ENCODE measurements at places on chromosomes 11 and 22.

DNA sequence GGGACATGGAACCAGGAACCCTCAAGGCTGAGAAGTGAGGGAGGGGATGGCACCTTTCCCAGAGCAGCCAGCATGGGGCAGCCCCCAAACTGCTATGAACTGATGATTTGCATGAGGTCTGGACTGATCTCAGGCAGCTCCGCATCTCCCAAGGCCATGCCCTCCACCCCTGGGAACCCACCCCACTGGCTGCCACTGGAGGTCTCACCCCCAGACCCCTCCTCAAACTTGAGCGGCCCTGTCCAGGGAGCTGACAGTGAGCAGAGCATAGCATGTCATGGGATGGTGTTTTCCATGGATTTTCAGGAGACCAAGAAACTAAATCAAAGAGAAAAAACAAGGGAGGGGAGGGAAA lies 46.8 kb downstream of the NRXN2 start:
- DNase-seq: no peak

- no peak for DNase-seq
Measured at GRCh38 chr11:102118937-102119336, 8.7 kb downstream of the YAP1 start.

DNA sequence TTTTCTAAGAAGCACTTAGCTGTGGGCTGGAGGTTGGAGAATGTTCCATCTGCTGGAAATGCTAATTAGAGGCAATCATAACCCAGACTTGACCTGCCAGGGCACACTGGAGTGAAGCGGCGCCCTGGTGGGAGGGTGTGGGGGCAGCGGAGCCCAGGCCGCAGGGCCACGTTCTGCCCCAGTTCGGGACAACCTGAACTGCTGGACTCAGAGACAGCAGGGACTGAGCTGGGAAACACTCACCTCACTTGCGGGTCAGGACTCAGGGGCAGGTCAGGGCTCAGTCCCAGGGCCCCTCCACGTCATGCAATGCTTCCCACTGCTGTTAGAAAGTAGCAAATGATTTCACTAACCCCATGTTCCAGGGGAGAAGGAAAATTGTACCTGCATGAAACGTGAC lies 316.4 kb downstream of the NTM start:
- DNase-seq: no peak

- no peak for DNase-seq
Measured at GRCh38 chr11:129143335-129143734, 48.8 kb downstream of the ARHGAP32 start.

DNA sequence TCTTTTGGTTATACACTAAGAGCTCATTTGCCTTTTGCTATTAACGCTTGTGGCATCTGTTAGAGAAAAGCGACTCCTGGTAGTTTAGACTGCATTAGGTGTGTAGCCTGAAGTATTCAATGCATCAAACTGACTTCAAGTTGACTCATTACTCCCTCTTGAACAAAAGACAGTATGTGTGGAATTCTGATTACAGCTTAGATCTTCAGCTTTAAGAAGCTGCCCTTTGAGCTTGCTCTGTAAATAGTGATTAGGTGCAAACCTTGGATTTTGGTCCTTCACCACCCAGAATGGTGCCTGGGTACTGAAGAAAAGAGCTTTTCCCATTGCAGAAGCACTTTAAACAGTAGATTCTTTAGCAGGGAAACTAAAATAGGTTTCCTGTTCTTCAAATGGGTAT lies 62.1 kb downstream of the FAT3 start:
- no peak for DNase-seq

GRCh38 chr11:14026961-14027360 lies 64.4 kb downstream of the SPON1 start:
- no peak for DNase-seq

- DNase-seq: peak; percentile 19
Measured at GRCh38 chr11:4118107-4118506, 23.5 kb downstream of the RRM1 start.

GRCh38 chr22:36732609-36733008 lies 29.1 kb upstream of the CACNG2 start:
- no peak for DNase-seq

DNA sequence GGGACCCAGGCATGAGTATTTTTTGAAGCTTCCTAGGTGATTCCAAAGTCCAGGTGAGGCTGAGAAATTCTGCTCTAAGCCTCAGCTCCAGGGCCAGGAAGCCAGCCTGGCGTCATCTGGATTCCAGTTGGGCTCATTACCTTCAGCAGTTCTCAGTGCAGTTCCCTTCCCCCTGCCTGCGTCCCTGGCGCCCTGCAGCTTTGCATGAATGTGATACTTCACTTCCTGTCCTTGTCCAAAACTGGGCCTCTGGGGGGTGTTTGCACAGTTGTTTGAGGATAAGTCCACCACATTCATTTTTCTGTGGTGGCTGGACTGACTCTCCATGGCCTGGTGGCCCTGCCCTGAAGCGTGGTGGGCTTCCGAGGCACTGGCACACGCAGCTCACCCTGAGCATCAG lies 98.1 kb downstream of the TENM4 start:
- no peak for DNase-seq

DNA sequence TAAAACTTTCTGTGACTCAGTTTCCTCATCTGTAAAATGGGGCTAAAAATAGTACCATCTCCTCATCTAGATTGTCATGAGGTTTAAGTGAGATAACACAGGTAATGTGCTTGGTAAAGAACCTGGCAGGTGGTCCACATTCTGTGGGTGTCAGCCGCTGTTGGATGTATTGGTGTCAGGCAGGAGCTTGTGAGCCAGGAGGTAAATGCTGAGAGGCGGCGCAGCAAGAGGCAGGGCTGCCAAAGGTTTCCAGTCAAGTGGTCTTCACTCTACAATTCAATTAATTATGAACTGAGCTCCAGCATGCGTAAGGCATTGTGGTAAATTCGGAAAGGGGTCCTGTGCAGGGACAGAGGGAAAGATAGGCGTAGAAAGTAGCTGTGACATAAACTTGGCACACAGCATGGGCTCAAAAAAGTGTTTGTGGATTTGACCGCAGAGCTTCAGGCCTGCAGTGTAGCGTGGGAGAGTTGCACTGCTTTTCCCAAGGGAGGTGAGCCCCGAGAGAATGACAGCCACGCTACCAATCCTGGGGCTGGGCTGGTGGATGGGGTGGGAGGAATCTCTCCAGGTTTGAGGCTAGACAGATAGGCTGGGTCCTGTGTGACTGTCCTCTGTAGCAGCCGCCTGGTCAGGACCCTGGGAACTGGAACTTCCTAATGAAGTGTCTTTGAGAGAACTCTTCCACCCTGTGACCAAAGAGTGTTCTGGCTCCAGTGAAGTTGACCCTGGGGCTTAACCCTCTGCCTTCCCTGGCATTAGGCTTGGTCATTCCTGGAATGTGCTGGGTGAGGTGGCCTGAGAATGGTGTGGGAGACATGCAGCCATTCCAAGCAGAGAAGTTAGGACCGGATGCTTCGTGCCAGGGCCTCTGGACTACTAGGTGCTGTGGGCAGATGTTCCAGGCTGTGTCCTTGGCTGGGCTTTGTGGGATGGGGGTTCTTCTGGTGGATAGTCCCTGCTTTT lies 122.4 kb downstream of the FEZ1 start:
- no peak for DNase-seq

GRCh38 chr11:46315033-46315738 lies 32.1 kb upstream of the DGKZ start:
- DNase-seq: peak; percentile 74

DNA sequence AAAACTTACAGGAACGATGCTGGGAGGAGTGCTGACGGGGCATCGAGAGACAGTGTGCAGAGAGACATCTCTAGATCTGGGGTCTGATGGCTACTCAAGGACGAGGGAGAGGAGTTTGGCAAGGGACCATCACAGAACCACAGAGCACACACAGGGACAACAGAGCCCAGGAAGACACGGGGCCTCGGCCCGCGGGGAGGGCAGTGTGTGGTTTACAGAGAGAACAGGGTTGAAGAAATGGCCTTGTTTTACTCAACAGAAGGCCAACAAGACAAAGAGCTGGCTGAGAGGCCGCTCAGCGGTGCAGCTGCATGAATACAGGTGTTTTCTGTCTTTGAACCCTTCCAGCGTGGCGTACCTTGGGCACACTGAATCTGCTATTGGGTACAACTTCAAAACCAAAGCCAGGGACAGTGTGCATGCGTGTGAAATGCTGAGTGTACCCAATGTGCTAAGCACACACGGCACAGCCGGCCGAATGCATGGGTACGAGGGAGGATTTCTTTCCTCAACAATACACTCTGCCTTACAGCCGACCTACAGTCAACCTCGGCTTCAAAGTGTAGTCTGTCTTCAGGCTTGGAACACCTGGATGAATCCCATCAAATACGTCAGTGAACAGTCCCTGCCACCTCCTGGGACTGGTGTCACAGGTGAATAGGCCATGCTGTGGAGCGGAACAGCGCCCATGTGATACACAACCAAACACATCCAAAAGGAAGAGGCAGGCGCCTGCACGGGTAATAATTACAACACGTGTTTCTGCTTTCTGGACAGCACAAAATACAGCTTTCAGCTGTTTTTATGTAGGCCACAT lies 20.7 kb upstream of the BID start:
- no peak for DNase-seq

- no peak for DNase-seq
Measured at GRCh38 chr11:15843309-15843872, 513.0 kb downstream of the SOX6 start.

- DNase-seq: no peak
Measured at GRCh38 chr11:87859636-87860035, 315.6 kb downstream of the RAB38 start.

DNA sequence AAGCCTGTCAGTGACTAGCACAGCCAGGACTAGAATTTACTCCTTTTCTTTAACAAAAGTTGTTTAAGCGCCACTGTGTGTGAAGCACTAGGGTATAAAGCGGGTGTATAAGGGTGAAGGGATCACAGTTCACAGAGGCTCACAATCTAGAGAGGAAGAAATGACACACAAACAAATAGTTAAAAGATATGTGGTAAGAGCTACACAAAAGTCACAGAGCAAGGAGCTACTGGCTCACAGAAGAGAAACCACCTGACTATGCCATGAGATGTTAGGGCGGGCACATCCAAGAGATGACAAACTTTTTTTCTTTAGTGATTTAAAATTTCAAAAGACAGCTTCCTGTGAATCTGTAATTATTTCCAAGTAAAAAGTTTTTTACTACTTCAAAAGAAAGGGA lies 55.6 kb downstream of the PHF21A start:
- DNase-seq: no peak

GRCh38 chr11:1412377-1413095 lies 22.8 kb downstream of the BRSK2 start:
- no peak for DNase-seq

- no peak for DNase-seq
Measured at GRCh38 chr11:31337806-31338205, 31.7 kb downstream of the DCDC1 start.

DNA sequence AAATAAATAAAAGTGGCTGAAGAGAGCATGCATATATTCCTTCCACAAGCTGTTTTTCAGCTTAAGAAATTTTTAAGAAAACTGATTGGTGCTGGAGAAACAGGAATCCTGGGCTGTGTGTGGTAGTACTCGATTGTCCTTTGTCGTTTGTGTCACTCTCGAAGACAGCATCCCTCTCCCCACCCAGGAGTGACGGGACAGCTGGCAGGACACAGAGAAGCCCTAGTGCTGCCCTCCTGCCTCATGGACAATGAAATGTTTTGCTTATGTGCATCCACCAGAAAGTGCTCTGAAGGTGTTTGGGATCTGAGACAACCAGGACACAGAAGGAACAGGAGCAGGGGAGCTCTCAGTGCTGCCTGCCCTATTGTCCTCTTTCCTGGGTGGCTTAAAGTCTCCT lies 12.8 kb downstream of the PLAAT4 start:
- DNase-seq: no peak

- no peak for DNase-seq
Measured at GRCh38 chr11:46712874-46713576, 6.0 kb upstream of the F2 start.

GRCh38 chr11:23423656-23424055 lies 563.4 kb upstream of the CCDC179 start:
- no peak for DNase-seq

GRCh38 chr22:36352803-36353507 lies 34.8 kb downstream of the MYH9 start:
- DNase-seq: no peak

DNA sequence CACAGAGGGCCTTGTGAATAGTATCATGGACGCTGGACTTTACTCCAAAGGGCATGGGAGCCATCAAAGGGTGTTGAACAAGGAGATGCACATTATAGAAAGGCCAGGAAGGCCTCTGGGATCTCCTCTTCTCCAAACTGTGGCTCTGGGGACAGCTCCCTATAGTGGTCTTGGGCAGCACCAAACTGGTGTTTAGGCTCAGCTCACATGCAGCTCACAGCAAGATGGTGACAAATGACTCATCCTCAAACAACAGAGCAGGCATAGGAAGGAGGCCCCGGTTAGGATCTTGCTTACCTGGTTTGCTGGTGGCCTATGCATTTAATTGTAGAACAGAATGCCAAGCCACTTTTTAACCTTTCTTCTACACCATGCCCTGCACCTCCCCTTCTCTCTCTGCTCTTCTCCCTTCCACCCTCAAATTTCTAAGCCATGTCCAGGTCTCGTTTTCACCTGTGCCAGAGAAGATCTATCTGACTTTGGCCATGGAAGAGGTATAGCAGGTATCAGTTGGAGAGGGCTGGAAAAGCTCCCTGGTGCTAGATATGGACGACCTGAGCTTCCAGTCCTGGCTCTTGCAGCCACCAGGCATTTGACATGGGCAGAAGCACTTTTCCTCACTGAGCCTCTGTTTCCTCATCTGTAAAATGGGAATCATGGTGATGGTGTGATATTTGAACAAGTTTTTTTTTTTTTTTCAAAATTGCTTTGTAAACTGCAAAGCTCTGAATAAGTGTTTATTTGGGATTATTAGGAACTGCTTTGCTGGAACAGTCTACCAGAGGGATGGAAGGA lies 14.4 kb upstream of the EHF start:
- no peak for DNase-seq

DNA sequence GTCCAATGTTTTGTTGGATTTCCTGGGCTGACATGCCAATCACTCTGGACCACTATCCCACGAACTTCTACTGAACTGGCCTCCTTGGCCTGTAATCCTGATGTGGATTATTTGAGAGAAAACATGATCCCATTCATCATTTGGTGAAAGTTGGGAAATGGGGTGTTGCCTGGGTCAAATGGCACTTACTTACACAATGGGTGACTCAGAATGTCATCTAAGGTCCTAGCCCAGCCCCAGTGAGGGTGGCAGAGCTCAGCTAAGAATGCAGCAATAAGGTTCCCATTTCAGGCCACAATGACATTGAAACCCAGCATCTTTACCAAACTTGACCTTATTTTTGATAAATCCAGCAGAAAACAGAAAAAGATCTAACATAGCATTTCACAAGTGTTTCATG lies 8.0 kb upstream of the DSCAML1 start:
- DNase-seq: no peak

GRCh38 chr22:49936018-49936972 lies 17.9 kb downstream of the CRELD2 start:
- peak; percentile 93 for DNase-seq

DNA sequence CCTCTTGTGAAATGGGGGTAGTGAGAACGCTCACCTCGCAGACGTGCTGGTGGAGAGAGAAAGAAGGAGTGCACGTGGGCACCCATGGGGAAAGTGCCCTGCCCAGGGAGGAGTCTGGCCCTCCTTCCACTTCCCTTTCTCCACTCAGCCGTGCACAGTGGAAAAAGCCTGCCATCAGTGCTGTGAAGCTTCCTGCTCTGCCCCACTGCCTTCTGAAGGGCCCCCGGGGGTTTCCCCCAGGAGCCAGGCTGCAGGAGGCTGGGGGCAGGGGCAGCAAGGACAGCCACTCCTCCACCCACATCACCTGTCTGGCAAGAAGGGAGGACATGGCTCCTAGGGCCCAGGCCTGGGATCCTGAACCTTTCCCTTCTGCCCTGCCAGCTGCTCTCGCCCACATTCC lies 7.6 kb downstream of the TP53I11 start:
- DNase-seq: no peak

- no peak for DNase-seq
Measured at GRCh38 chr22:22961574-22961973, 74.0 kb downstream of the IGLL5 start.

GRCh38 chr22:28297504-28297903 lies 378.4 kb upstream of the PITPNB start:
- no peak for DNase-seq

Data from activated CD4-positive, alpha-beta T cell treated with anti-CD3 and anti-CD28 coated beads, Interleukin-2, Interleukin-4, amounts not matched to agents 100 ng/mL and 50 ng/mL, durations not matched to agents 16 hours and 8 hours (primary cell).